ENCODE measurements at places on chromosomes 5 and 9.

- no peak for DNase-seq
Measured at GRCh38 chr9:132383462-132383883, 23.2 kb downstream of the TTF1 start.

- DNase-seq: no peak
Measured at GRCh38 chr5:120677481-120677880, 213.4 kb downstream of the PRR16 start.

GRCh38 chr5:90909101-90909503 lies 350.5 kb downstream of the ADGRV1 start:
- DNase-seq: no peak

GRCh38 chr5:31364881-31365636 lies 166.8 kb downstream of the DROSHA start:
- DNase-seq: no peak

DNA sequence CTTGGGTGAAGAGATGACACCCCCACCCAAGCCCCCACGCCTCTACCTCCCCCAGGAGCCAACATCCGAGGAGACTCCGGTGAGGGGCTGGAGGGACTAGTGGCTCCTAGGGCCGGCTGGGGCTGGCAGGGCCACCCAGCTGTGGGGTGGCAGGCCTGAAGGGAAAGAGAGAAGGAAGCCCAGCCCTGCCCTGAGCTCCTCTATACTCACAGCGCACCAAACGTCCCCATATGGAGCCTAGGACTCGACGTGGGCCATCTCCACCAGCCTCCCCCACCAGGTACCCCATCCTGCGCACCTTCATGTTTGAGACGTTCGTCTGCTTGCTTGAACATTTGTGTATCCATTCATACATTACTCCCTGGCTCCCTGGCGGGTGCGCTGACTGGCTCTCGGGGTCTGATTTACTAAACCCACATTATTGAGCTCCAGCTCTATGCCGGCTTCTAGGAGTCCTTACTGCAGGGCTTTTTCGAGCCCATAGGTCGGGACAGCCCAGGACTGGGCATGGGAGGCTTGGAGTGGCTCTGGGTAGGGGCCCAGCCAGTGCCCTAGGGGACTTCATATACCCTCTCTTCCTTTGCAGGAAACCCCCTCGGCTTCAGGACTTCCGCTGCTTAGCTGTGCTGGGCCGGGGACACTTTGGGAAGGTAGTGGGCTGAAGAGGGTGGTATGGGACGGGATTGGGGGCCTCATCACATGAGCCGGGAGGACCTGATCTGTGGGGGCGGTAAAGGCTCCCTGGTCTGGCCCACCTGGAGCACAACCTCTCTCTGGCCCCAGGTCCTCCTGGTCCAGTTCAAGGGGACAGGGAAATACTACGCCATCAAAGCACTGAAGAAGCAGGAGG lies 9.1 kb downstream of the ZDHHC12 start:
- no peak for DNase-seq

DNA sequence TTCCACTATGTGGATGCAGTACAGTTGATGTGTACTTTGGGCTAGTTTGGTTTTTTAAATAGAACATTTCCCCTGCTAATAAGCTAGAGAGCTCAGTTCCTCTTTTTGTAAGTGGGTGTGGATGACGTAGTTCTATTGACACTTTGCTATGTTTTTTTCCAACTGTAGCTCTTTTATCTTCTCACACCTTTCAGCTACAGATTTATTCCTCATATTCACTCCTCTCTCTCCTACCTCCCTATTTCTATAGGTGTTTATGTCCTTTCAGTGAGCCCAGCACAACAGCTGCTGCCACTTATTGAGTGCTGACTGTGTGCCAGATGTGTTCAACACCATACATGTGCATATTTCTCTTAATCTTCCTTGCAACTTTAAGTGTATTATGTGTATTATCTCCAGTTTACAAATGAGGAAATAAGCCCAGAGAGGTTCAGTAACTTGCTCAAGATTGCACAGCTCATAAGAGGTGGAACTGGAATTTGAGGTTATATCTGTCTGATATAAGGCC lies 215.7 kb downstream of the SEMA6A start:
- no peak for DNase-seq

DNA sequence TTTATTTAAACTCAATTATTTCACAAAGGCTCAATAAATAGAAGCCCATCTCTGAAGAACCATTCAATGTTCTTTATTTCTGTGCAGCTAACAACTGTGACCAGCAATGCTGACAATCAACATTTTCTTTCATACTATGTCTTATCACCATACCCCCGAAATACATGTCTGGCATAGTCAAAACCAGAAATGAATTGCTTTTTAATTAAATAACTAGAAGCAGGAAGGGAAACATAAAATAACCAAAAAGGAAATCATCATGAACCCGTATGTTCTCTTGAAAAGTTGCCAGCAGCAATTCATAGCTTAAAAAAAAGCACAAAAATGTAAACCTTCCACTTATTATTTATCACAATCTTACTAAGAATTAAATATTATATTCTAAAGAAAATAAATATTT lies 212.4 kb downstream of the TMEM232 start:
- no peak for DNase-seq

DNA sequence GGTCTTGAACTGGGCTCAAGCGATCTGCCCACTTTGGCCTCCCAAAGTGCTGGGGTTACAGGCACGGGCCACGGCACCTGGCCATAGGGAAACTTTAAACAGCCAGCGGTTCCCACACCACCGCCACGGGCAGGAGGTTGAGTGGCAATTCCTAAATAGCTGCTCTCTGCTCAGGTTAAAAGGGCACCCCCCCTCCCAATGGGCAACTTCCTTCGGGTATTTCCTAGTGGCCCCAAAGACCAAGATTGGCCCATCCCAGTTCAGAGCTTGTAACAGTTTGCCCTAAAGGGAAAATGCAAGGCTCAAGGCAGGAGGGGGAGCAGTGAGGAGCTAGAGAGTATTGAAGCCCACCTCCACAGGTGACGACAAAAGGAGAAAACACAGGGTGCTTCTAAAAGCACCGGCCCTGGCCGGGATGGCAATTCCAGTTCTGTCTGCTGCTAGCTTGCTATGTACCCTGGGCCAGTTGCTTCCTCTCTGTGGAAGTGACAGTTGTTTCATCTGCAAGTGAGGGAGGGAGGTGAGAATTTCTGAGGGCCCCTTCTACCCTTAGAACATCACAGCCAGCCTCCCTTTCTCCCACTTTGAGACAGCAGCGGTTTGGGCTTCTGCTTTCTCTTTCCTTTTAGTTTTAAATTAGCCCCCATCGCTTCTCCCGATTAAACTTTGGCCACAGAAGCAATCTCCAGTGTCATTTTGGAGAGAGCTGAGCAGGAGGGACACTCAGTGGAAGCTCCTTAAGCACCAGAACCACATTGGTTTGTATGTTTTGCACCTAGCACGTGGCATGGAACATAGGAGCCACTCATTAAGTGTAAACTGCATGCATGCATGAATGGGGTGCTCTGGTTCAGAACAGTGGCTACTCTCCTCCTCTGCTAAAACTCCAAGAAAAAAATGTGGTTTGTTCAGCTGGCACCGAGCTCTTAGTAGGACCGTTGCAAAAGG lies 17.3 kb upstream of the TNIP1 start:
- no peak for DNase-seq

DNA sequence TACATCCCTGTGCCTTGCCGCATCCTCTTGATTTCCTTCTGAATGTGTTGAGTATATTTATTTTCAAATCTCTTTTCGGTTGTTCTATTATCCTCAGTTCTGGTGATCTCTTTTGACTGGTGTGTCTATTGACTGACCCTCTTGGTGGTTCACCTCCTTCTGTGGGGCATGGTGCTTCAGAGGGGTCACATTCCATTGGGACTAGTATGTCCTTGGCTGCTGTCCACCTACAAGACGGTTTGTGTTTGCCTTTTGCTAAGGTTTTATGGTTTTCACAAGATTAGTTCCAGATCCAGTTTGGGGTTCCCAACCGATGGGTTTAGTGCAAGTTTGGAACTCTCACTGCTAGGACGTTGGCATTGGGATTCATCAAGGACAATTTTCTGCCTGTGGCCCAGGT lies 66.6 kb downstream of the PHF2 start:
- DNase-seq: no peak

DNA sequence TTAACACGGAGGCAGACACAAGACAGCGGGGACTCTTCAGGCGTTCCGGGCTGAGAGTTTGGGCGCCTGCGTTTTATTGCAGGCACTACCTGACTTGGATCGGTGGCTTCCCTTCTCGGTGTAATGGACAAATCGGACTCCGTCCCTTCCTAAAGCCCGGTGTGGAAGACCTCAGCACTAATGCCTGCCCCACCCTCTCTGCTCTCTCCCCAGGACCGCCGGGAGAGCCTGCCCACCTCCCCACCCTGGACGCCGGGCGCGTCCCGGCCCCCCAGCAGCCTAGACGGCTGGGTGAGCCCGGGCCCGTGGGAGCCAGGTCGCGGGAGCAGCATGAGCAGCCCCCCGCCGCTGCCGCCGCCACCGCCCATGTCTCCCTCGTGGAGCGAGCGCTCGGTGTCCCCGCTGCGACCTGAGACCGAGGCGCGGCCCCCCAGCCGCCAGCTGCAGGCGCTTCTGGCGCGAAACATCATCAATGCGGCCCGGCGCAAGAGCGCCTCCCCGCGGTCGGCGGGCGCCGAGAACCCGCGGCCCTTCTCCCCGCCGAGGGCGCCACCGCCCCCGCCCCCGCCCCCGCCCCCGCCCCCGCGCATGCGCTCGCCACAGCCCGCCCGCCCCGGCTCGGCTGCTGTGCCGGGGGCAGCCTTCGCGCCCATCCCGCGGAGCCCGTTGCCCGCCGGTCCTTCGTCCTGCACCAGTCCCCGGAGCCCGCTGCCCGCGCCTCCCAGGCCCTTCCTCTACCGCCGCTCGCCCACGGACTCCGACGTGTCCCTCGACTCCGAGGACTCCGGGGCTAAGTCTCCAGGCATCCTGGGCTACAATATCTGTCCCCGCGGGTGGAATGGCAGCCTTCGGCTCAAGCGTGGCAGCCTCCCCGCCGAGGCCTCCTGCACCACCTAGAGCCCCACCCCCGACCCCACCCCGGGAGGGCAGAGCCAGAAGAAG lies 4.6 kb upstream of the MYOZ3 start:
- peak; percentile 53 for DNase-seq

GRCh38 chr5:160926428-160926827 lies 74.4 kb upstream of the ATP10B start:
- DNase-seq: peak; percentile 84

DNA sequence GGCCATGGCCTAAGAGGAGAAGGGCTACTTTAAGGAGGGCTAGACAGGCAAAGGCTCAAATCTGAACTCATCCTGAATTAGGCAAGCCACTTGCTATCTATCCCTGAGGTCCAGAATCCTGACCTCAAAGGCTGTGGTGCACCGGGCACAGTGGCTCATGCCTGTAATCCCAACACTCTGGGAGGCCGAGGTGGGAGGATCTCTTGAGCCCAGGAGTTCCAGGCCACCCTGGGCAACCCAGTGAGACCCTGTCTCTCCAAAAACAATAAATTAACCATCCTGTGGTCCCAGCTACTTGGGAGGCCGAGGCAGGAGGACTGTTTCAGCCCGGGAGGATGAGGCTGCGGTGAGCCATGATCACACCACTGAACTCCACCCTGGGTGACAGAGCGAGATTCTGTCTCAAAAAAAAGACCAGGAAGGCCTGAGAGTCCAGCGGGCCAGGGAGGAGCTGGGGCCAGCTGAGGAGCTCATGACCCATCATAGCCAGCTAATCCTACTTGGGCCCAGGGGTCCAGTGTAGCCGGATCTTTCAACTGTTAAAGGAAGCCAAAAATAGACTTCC lies 4.0 kb downstream of the NOP16 start:
- no peak for DNase-seq

DNA sequence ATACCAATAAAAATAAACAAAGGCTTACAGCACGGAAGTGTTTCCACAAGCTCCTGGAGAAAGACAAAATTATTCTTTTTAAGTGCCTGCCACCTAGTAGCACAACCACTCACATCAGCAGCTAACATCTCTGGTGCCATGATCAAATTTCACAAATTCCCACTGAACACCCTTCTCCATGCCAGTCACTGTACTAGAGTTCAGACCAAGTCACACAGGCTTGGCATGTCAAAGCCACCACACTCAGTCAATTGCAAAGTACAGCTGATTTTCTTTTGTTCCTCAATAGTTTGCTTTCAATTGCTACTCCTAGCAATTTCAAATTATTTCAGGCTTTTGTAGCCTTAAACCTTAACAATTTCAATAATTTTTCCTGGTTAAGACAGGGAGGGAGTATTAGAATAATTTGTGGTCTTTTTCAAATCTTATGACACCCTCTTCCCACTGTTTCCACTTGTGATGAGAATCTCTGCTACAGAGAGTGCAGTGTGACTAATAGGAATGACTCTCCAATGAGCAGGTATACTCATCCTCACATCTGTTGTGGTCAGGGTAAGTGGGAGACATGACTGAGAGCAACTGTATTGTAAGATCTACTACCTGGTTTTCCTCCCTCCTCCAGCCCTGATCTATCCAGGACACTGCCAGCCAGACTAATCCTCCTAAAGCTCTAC lies 46.2 kb downstream of the RNF145 start:
- DNase-seq: no peak

GRCh38 chr5:26121338-26121737 lies 917.0 kb downstream of the CDH9 start:
- no peak for DNase-seq

- DNase-seq: no peak
Measured at GRCh38 chr9:110155751-110156150, 52.2 kb downstream of the C9orf152 start.

DNA sequence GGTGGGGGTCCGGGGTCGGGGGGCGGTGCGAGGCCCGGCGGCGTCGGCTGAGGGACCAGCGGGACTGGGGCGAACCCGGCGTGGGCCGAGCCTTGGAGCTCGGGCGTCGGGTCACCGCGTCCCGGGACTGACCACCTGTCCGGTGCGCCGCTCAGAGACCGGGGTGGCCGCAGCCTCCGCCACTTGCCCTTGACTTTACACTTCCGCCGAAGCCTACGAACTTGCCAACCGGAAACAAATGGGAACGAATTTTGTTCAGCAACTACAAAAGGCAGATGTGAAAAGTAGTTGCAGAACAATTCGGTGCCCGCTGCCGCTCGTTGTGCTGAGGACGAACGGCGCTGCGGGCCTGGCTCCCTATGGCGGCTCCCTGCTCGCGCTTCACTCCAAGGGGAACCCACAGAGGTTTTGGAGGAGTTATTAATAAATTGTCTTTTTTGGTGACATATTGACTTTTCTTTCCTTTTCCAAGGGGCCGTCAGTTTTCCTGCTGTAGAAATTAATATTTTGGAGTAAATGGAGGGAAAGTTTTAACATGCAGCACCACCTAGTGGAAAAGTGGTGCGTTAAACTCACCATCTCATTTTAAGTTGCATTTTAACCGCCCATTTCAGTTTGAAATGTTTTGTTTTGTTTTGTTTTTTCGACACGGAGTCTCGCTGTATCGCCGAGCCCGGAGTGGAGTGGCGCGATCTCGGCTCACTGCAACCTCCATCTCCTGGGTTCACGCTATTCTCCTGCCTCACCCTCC lies 490 bp downstream of the PCBD2 start:
- DNase-seq: peak; percentile 74

- DNase-seq: no peak
Measured at GRCh38 chr5:153358315-153358976, 132.0 kb upstream of the GRIA1 start.
